ENCODE measurements at places on chromosomes 16 and 17.

DNA sequence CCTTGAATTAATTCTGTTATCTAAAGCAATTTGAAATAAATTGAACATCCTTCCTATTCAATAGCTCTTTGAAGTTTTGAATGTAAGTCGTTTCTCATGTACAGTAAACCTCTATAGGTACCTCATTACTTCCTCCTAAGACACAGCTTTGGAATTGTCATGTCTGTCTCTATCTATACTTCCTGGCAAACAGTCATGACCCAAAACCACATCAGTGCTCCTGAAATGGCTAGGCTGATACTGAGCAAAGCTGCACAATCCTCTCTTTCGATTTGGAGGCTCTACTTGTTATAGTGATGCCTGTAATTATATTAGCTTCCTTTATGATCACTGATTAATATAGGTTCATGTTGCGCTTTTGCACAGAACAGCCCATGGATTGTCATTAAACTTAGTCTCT lies 110.1 kb downstream of the ADAMTS18 start:
- no peak for DNase-seq

DNA sequence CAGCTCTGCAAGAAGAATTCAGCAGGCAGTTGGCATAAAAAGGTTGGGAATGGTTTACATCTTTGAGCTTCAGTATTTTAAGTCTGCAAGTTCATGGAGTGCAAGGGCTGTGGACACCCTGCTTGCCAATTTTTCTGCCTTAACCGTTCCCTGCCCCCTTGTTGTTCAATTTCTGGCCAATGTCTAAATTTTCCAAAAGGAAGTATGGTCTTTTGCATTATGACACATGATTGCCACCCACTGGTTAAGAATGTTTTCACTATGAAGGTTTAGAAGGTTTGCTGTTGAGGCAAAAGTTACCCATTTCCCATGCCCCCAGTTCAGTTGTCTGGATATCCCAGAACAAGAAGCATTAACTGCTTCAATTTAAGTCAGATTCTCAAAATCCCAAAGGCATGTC lies 441.9 kb downstream of the CDH13 start:
- no peak for DNase-seq

DNA sequence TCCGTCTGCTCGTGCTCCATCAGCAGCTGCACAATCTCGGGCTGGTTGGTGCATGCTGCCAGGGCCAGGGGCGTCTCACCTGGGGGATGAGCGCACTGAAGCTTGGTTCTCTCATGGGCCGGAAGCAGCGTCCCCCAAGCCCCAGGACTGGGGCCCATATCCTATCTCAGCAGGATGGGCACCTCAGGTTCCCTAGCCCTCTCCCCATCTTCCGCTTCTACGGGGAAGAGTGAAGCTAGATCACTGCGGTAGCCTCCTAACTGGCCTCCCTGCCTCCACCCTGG lies 24.8 kb downstream of the TRPV3 start:
- DNase-seq, result no peak

DNA sequence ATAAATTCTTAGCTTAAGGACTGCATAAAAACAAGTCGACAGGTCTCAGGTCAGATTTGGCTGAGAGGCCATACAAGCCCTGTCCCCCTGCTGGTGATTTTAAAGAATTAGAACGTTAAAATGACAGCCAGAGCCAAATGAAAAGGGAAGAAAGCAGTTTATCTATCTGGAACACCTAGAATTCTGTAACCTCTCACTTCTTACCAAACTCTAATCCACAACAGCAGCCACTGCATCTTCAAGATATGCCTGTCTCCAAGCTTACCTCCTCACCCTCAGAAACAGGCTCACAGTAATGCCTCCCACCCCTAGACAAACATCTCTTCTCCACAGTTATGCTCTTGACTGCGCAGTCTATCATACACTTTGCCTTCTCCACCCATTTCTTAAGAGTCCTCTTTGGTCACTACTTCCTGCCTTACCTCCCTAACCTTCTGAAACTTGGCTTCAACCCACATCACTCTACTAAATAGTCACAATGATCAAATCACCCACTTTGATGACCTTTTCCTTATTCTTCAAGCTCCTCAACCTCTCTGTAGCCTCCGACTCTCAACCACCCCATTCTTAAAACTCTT lies 14.2 kb downstream of the ANKFY1 start:
- DNase-seq, result no peak

GRCh38 chr16:87410530-87410929 lies 18.4 kb downstream of the MAP1LC3B start:
- no peak for DNase-seq

- DNase-seq, result no peak
Observed at GRCh38 chr16:74837056-74837455, 62.4 kb upstream of the FA2H start.

GRCh38 chr16:21301168-21301894 lies 23.2 kb upstream of the CRYM start:
- DNase-seq, result no peak

DNA sequence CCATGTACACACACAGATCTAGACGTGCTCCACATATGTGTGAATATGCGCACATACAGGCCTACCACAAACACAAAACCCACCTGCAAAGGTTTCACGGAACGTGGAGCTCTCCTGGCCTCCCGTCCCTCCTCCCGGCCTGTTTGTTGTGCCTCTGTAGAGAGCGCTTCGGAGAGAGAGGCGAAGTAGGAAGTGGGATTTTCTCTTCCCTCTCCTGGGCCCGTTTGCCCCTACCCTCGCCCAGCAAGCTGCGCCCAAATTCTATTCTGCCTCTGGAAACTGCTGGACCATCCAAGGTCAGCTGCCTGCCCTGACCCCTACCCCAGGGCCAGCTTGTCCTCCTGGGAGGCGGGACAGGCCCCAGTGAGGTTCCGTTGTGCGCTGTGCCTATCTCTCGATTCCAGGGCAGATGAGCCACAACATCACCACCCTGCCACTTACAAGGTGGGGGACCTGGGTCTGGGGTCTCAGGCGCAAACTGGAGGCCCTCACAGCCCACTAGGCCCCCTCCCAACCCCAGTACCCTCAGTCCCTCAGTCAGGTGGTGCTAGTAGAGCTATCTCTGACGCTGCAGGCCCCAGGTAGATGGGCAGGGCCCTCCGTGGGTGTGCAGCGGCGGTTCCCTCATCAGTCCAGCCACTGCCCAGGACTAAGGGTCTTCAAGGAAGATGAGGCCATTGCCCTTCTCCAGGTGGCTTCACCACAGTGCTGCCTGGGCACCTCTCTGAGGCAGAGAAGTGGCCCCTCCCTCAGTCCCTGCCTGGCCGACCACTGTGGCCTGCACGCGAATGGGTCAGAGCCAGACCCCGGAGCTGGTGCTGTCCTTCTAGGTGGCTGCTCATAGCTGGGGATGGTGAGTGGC lies 54.2 kb downstream of the BEAN1 start:
- no peak for DNase-seq

- DNase-seq, result no peak
Observed at GRCh38 chr17:44004761-44005526, 522 bp downstream of the NAGS start.

- DNase-seq, result peak; percentile 34
Observed at GRCh38 chr17:73591296-73592078, 52.8 kb downstream of the SDK2 start.

- peak; percentile 86 for DNase-seq
Observed at GRCh38 chr17:74379495-74380085, 12.3 kb downstream of the GPR142 start.

DNA sequence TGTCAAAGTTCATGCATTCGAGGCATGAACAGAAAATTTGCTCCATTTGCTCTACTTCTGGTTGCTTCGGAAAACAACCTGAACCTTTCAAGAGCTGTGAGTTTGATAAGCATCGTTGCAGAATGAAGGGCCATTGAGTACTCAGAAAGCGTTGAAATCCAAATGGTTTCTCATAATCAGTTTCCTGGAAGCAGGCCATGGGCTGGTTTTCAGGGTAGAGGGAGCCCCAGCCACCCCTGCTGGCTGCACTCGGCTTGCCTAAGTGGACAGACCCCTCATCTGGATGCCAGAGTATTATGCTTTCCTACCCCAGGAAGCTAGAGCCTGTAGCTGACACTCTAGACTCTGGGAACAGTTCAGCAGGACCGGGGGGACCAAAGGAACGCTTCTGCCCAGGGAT lies 24.4 kb downstream of the SCNN1G start:
- DNase-seq, result no peak

DNA sequence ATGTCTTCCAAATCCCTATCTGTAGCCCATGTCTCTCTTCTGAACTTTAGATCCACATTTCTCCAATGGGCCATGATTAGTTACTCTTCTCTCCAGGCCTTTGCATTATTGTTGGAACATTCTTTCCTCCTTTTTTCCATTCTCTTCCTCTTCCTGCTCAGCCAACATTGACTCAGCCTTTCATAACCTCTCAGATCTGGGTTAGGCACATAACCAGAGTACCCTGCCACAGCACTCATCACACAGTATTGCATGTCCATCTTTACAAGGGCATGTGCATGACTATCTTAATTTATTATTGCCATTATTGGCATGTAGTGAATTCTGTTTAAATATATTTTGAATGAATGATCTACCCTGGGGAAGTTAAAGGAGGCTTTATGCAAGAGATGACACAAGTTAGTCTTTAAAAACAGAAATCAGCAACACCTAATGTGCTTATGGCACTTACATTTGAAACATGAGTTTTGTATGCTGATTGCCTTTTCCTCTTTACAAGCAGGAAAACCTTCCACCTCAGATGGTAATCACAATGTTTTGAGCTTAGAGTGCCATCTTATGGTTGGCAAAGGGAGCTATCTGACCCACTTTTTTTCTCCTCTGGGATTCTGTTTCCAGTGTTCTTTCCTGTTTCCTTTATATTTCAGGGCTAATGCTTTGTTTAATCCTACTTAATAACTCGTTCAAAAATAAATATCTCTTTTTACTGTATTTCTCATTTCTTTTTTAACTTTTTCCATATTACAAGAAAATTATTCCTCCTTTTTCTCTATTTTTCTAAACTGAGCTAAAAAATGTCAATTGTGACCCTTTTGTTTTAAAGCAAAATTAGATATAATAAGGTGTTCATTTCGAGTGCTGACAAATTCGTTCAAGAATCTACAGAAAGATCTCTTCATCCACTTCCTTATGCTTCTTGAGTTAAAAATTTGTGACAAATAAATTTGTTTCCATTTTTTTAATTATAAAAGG lies 151.0 kb upstream of the RBL2 start:
- no peak for DNase-seq

- DNase-seq, result no peak
Observed at GRCh38 chr16:54422569-54422978, 136.0 kb upstream of the IRX3 start.
